Posterior vena cava (tissue), 2 donors: ENCODE measurements at places on chromosomes 5 and 9. TPM values are rescaled to one million over a fixed set of nuclear protein-coding genes. Genes with fewer than 3 reads are reported as not detected.

Gene IPO11
- 29.8 TPM for total RNA-seq

DNA sequence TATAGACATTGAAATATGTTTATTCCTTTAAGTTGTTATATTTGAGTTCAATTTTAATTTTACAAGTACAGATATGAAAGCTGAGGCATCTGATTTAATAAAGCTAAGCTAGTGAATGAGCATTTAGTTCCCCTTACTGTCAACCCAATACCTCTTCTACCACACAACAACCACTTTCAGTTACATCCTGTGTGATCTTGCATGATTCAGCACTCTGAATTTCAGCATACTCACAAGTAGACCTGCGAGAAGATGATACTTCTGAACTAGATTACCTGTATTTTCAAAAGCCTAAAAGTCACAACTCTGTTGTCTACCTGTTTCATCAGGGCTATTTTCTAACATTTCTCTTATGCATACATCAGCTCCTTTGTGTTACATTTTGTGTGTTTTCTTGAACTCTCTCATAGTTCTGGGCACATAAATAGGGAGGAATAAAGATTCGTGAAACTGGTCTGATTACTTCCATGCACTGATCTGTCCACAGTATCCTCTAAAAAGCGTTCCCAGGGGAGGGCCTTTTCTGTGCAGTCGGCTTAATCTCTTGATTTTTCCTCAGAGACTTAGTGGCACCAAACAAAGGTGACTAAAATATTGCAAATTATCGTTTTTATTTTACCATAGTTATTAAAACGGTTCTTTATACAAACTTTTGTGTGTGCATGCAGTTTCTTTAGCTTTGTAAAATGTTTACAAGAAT is 2025.5 kb upstream of the NUDT12 start:
- no peak for DNase-seq

- DNase-seq, result no peak
These were observed 217.1 kb downstream of the TSSK1B start for GRCh38 chr5:113217619-113218184.

DNA sequence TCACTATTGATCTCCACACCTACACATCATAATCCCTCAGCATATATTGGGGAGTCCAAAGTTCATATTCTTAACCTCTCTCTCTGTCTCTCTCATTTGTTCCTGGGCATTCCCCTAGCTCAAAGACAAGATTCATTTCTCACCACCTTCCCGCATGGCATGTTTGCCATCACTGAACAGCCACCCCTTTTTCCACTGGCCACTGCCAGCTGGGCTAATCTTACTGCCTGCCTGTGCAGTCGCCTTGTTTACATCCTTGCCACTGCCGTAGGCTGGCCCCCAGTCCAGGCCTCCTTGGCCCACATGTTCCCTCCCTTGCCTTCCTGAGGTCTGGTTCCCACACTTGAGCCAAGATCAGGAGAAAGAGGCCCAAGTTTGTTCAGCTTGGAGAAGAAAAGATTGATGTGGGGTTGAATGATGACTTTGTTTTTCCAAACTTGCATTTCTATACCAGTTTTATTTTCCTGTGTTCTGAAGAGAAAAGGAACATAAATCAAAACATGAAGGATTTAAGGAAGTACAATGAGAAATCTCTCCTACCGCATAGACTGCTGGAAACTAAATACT is 80.2 kb downstream of the PLAC8L1 start:
- no peak for DNase-seq
